ENCODE measurements at places on chromosomes 2 and 18.

- DNase-seq, result no peak
Measured at GRCh38 chr2:236636714-236637470, 67.3 kb downstream of the ACKR3 start.

GRCh38 chr2:176763851-176764404 is 448.7 kb upstream of the HNRNPA3 start:
- no peak for DNase-seq

DNA sequence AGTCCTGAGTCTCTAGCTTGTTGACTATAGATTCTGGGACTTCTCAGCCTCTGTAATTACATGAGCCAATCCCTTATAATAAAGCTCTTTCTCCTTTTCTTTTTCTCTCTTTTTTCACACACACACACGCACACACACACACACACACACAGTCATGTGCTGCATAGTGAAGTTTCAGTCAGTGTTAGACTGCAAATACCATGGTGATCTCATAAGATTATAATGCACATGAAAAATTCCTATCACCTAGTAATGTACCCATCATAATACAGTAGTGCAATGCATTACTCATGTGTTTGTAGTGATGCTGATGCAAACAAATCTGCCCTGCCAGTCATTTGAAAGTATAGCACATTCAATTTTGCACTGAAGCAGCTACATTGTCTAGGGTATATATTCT is 558.2 kb downstream of the SUCLG1 start:
- no peak for DNase-seq

DNA sequence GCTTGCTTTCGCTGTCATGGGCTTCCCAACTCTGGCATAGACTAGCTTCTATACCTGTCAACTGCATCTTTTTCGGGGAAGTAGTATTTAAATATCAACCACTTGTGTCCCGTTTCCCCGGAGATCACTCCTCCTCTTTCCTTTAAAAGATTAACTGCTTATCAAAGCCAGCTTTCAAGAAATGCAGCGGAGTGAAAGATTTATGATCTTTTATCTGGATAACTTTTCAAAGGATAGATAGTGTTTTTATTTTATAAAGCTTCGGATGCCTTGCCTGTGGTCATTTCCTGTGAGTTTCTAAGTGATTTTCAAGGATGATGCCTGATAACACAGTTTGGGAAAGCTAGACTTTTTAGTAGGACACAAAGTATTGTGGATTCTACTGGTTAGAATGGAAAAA is 2.9 kb upstream of the IGFBP5 start:
- DNase-seq, result no peak

DNA sequence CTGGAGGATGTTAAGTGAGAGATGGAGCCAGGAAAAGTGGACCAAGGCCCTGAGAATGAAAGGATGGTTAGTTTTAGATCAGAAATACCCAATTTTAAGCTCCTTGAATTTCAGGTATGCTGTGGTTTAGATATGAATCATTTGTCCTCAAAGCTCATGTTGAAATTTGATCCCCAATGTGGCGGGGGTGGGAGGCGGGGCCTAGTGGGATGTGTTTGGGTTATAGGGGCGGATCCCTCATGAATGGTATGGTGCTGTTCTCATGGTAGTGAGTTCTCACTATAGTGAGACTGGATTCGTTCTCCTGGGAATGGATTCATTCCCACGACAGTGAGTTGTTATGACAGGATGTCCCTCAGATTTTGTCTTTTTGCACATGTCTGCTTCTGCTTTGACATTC is 11.4 kb downstream of the MYO5B start:
- no peak for DNase-seq

- no peak for DNase-seq
Measured at GRCh38 chr2:75570024-75570947, 9.5 kb upstream of the EVA1A start.

GRCh38 chr2:207334624-207335371 is 169.1 kb upstream of the KLF7 start:
- no peak for DNase-seq

Data from activated T-helper 1 cell treated with anti-CD3 and anti-CD28 coated beads, Interleukin-2, amount 50 U/mL, for 16 hours (primary cell).